ENCODE measurements at places on chromosomes 11 and 22.

DNA sequence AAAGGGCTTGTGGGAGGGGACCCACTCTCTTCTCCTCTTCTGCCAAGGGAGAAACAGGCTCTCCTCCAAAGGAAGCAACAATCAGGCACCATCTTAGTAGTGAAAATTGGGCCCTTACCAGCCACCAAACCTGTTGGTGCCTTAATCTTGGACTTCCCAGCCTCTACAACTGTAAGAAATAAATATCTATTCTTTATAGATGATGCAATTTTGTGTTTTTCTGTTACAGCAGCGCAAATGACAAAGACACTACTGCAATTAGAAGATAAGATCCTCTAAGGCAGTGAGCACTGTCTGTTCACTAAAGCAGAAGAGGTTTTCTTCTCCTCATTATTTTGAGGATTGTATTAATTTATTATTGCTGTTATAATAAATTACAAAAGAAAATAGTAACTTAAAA lies 691.4 kb upstream of the CCDC179 start:
- no peak for DNase-seq

GRCh38 chr11:70546191-70546940 lies 148.0 kb downstream of the CTTN start:
- DNase-seq = no peak

GRCh38 chr22:49210606-49211005 lies 617.1 kb downstream of the BRD1 start:
- no peak for DNase-seq

GRCh38 chr22:21669026-21669425 lies 3.2 kb downstream of the PPIL2 start:
- no peak for DNase-seq

DNA sequence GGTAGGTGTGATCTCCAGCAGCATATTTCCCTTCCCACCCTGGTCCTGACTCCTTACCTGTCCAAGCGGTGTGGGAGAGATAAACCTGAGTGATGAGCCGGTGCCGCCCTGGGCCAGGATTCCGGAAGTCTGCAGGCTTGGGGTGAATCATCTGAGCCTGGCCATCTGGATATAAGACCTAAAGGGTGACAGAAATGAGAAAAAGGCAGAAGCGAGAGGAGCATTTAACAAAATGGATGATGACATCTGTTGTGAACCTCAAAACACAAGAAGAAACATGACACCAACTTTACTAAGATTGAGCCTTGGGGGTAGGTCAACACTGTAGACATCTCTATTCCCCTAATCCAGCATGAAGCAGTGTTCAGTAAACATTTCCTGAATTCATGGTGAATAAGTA lies 62.8 kb downstream of the AAMDC start:
- DNase-seq = no peak

GRCh38 chr22:25062386-25063085 lies 110.0 kb downstream of the KIAA1671 start:
- no peak for DNase-seq

Measured in thoracic aorta (tissue), 2 donors.